ENCODE measurements at places on chromosomes 7 and 10.

GRCh38 chr7:52009181-52009580 lies 692.6 kb upstream of the COBL start:
- DNase-seq = no peak

- DNase-seq = no peak
Measured at GRCh38 chr10:105398202-105398601, 757.1 kb downstream of the SORCS3 start.

DNA sequence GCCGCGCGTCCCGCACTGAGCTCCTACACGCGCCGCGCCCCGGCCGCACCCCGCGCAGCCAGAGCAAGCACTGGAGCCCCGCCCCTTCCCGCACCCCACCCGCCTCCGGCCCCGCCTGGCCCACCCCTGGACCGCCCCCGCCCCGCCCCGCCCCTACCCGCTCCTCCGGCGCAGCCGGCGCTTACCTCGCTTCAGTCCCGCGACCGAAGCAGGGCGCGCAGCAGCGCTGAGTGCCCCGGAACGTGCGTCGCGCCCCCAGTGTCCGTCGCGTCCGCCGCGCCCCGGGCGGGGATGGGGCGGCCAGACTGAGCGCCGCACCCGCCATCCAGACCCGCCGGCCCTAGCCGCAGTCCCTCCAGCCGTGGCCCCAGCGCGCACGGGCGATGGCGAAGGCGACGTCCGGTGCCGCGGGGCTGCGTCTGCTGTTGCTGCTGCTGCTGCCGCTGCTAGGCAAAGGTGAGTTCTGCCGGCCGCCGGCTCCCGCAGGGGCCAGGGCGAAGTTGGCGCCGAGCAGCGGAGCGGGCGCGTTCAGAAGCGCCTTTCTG lies at the start of gene RET:
TSS of gene RET (plus strand) at position 194 of the 545 bp plus-strand sequence. CDS start at position 384, 190 bp downstream.
- DNase-seq = peak; percentile 25

GRCh38 chr10:103102195-103102594 lies 90.9 kb downstream of the NT5C2 start:
- DNase-seq = no peak

GRCh38 chr10:80472234-80473095 lies 18.4 kb downstream of the TSPAN14 start:
- no peak for DNase-seq

- no peak for DNase-seq
Measured at GRCh38 chr10:123535386-123535785, 130.8 kb upstream of the GPR26 start.

DNA sequence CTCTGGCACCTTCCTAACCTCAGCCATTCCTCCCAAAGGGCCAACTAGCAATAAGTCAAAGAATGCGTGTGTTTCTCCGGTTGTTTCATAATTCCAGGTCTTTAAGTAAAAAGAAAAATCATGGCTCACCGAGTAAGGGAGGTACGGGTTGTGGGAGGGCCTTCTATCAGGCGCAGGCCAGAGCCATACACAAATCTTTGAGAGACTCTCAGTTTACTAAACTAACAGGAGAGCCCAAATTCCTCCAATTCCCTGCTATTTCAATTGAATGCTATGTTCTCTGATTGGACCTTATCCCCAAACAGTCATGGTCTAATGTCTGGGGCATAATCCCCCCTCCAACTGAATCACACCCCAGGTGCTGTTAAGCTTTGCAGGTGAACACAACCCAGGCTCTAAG lies 26.2 kb upstream of the SLF2 start:
- DNase-seq = no peak

Measured in activated CD4-positive, alpha-beta T cell treated with anti-CD3 and anti-CD28 coated beads, Interleukin-2, amount 50 U/mL, for 48 hours (primary cell).